ENCODE measurements at places on chromosomes 11 and 22.

DNA sequence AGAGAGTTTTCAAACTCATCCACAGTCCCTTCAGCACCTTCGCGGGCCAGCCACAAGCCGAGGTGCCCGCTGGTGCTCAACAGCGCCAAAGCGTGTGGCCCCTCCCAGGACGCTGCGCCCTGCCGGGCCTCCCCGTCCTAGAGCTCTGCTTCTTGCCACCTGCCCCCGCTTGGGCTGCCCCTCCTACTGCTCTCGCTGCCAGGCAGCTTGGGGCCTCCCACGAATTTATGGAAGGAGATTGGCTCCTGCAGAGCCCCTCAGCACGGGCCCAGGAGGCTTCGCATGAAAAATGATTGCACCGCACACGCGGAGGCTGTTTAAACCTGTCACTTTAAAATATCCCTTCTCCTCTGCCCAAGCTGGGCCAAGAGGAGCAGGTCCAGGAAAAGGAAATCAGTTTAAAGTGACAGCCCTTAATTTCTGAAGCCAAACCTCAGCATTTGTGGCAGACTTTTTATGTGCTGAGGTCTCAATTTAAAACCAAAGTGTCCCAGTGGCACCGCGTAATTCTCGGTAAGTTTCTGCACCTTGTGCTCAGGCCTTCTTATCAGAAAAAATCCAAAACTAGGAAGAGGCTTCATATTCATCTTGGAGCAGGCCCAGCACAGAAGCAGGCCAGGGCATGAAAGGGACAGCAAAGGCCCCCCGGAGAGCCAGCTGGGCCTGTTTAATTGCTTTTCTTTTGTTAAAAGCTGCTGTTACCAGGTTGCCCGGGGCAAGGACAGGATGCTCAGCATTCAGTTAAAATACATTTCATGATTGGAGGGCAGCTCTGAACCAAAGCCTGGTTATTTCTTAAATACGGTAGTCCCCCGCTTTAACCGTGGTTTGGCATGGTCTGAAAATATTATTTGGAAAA is 303.6 kb downstream of the OPCML start:
- DNase-seq, result no peak

- DNase-seq, result no peak
Measured at GRCh38 chr11:47593934-47594855, at the start of gene C1QTNF4. TSS of gene C1QTNF4 (minus strand) at chr11:47594411. CDS start at chr11:47590810, 3,601 bp downstream.

GRCh38 chr11:119585043-119585781 is 143.8 kb downstream of the NECTIN1 start:
- DNase-seq, result no peak

DNA sequence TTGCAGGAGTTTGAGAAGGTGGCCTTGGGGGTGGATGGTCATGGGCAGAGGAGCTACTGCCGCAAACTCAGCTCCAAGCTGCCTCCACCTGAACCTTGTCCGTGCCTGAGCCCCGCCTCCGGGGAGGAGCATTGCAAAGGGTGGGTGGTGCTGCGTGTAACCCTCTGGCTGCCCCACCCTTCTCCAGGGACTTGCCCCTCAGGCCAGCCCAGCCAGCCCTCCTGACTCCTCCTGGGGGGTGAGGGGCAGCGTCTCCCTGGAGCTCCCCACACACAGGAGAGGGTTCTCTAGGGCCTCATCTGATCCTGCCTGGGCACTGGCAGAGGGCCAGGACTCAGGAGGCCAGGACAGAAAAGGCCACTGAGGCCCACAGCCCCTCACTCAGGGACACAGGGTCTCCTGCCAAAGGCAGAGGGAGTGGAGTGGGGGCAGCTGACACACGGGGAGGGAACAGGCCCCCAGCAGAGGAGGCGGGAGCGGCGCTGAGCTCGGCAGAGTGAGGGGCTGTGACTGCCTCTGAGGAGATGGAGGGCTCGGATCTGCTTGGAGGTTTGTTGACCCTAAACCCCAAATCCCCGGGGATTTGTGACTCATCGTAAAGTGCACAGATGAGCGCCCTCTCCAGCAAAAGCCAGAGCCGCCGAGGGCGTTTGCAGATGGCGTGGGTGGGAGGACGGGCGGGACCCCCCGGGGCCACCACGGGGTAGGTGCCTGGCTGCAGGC is 12.8 kb downstream of the BRSK2 start:
- DNase-seq, result no peak

GRCh38 chr22:20430720-20431510 is 6.7 kb downstream of the SCARF2 start:
- peak; percentile 59 for DNase-seq

GRCh38 chr22:23103199-23103954 is 33.1 kb downstream of the GNAZ start:
- no peak for DNase-seq

DNA sequence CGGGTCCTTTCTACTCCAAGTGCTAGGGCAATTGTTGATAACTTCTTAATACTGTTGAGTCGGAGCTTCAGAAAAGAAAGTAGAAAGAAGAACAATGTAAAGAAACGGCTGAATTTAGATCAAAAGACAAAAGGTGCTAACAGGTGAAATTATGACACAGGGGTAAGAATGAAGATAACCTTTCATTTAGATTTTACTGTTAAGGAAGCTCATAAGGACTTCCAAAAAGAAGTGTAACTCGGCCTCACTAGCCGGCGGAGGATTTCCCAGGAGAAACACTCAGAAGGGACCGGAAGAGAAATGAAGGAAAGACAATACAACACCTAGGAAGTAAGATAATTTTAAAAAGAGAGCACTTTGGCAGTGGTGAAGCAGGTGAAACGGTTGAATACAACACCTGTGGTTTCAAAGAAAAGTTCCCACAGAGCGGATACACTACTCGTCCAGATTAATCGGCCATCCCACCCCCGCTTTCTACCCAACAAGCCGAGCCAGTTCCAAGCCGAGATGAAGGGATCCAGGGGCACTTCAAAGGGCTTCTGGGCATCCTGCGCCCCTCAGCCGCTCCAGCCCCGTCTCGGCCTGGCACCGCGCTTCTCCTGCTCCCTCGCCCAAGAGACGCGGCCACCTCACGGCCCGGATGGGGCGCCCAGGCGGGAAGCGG is 737 bp downstream of the PPP2R1B start:
- no peak for DNase-seq

GRCh38 chr11:69939551-69940245 is 120.5 kb upstream of the FGF3 start:
- DNase-seq, result no peak

DNA sequence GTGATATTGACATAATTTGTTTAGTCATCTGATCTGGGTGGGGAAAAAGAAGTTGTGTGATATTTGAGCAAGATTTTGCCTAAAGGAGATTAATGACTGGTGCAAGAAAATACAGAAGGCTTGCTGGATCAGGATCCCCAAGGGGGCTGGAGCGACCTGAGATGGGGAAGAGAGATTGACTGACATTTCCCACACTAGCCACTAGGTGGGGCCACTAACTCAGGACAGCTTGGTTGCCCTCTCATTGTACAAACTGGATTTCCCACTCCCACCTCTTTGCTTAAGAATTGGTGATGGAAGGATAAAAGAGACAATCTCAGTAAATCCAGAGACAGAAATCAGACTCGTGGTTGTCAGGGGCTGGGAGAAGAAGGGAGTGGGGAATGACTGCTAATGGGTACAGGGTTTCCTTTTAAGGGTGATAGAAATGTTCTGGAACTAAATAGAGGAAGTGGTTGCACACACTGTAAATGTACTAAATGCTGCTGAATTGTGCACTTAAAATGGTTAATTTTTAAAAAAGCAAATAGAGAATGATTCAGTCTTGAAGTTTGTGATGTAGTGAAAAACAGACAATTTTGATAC is 50.7 kb downstream of the CTTN start:
- no peak for DNase-seq

DNA sequence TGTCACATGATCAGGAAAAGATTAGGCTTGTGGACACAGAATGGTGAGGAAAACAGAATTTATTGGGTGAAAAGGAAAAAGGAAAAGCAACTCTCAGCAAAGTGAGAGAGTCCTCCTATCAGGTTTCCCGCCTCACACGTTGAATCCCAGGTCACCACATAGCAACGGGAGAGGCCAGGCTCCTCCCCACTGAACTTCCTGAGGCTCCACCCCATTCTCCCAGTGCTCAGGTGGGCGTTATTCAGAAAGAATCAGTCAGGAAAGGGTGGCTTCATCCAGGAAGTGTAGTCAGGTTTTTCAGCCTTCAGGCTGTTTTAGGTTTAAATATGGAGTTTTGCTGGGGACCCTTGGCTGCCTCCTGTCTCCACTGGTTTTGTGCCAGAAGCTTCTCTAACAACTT is 66.9 kb downstream of the SPON1 start:
- DNase-seq, result no peak

GRCh38 chr11:986270-986951 is 50.1 kb downstream of the MUC6 start:
- DNase-seq, result no peak

- no peak for DNase-seq
Measured at GRCh38 chr22:46079861-46080821, 70.2 kb upstream of the PPARA start.

DNA sequence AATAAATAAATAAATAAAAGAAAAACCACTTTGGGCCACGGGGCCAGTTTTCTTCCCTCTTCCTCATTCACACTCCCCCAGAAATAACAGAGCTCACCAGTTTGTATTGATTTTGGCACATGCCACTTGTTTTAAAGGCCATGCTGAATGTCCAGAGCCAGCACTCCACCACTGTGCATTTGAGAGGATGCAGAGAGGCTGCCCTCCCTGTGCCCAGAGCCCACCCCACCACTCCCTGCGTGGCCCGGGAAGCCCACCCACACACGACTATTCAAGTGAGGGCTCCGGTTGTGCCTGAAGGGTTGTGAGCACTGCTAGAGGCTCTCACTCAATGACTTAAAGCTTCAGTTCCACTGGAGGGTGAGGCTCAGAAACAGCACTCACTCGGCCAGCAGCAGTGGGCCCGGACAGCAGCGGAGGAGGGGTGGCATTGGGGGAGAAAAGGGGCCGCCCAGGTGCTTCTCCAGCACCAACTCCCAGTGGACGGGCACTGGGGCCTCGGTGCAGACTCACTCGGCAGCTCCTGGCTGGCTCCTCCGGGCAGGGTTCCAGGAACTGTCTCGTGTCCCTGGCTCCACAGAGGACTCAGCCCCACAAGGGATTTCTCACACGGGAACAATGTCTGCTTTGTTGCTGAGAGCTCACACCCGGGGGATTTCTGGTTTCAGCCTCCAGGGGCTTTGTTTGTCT is 112.7 kb downstream of the SHANK2 start:
- no peak for DNase-seq

DNA sequence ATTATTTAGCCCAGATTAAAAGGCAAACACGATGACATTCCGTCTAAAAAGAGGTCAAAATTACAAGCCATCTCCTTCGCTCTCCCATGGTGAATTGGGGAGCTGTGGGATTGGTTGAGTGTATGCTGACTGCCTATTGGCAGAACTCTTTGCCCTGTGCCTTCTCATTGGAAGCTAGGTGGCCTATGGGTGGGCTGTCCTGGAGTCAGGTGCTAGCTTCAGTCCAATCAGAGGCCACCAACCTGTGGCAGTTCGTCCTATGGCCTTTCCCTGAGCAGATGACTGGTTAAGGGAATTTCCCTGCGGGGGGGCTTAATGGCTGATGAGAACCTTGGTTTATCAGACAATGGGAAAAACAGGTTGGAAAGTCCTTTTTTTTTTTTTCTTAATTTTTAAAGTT is 3.2 kb upstream of the MTMR3 start:
- no peak for DNase-seq

GRCh38 chr22:31891366-31892079 is 52.8 kb upstream of the YWHAH start:
- no peak for DNase-seq

DNA sequence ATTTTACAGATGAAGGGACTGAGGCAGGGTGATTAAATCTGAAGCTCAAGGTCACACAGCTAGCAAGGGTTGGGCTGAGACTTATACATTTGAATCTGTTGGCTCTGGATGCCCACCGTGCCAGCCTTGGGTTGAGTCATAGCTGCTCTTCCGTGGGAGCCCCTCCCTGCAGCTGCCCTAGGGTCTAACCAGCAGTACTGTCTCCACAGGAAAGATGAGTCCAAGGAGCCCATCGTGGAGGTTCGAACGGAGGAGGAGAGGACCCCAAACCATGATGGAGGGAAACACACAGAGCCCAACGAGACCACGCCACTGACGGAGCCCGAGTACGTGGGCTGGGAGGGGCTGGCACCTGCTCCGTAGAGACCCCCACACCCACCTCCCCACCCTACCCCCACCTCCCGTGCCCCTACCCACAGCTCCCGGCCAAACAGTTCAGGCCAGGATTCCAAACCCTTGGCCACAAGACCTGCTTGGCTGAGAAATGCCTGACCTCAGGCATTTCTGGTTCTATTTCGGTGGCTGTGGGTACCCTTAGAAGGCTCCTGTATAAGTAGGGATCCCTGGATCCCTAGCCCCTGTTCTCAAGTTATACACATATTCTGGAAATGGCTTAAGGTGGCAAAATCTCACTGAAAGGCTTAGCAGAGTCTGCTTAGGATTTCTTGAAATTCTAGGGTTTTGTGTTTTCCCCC is 42.7 kb upstream of the TTC12 start:
- DNase-seq, result no peak

DNA sequence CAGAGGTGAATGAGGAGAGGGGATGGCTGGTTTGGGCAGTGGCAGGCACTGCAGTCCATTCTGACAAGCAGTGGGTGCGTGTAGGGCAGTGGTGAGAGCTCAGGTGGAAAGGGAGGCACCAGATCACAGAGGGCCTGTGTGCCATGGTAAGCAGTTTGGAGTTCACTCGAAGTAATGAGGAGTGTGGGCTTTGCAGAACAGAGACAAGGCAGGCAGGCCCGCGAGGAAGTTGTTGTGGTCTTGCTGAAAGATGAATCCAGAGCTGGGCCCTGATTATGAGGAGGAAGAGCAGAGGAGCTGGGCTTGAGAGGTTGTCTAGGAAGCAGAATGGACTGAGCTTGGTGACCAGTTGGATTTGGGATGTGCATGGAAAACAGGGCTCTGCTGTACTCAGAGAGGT is 1.6 kb upstream of the DNAJB13 start:
- DNase-seq, result no peak

- DNase-seq, result no peak
Measured at GRCh38 chr11:95832763-95833162, 42.5 kb downstream of the CEP57 start.

Data from CD4-positive, alpha-beta T cell treated with Interleukin-15 for 1 hour (primary cell).